Lower leg skin (tissue), 4 donors: ENCODE measurements at places on chromosomes 3 and 15. TPM values are rescaled to one million over a fixed set of nuclear protein-coding genes. Genes with fewer than 3 reads are reported as not detected.

Gene LRRN1
- 8.0 TPM for total RNA-seq

Gene CX3CR1
- total RNA-seq: 1.3 TPM

Gene GHRL
- not detected for total RNA-seq

DNA sequence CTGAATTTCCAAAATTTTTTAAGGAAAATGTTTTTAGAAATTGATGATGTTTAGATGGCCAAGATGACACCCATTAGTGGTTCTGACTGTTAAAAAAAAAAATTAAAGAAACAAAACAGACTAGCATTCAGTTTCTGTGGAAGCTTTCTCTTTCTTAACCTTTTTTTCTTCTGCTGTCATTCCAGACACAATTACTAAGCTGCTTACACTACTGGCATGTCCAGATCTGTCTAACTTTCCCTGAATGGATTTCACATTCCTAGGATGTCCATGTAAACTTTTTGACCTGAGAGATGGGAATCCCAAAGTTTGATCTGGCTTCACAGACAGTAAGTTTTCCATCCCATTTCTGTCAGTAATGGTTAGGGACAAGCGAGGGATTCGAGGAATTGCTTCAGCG, 10.3 kb upstream of the MTMR10 start:
- no peak for DNase-seq

DNA sequence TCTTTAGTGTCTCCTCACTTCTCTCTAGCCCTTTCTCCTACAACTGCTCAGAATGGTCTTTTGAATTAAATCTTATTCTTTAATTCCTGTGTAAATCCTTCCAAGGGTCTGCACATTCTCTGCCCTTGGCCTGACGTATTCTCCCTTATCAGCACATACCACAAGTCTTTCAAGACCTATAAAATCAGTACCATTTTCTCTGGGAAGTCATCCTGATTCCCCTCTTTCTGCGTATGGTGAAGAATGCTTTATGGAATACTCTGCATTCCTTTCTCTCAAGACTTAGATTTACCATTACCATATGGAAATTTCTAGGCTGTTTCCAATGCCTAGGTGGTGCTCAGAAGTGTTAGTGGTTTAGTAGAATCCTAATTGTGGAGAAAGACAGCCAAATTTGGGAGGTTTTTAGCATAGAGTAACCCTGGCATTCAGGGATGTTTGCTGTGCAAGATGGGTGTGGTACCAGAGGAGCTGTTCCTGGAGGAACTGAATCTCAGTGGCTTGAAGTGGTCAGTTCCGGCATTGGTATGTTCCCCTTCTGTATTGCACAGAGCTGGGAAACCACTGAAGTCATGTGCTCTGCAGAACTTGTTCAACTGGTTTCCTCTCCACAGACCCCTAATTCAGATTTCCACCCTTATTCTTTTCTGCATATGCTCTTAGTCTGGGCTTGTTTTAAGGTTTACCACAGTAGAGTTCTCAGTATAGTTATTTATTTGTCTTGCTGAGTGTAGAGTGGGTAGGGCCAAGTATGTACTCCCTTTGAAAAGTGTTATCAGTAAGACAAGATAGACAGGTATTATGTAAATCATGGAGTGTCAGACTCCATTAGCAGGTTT, 24.5 kb downstream of the IQGAP1 start:
- DNase-seq: peak; percentile 79

DNA sequence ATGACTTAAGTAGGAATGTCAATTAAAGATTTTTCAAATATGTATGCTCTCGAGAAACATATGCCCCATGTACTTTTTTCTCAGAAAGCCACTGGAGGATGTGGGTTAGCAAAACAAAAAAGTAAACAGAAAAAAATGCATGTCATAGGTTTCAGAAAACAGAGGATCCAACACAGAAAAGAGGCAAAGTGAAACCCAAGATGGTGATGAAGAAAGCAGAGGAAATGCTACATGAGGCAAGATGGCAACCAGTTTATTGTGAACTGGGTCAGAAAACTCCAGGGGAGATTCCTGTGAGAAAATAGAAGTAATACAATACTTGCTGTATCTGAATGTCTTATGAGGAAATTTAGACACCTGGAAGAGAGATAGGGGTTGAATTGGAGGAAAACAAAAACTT, 30.8 kb upstream of the EOMES start:
- DNase-seq: no peak

DNA sequence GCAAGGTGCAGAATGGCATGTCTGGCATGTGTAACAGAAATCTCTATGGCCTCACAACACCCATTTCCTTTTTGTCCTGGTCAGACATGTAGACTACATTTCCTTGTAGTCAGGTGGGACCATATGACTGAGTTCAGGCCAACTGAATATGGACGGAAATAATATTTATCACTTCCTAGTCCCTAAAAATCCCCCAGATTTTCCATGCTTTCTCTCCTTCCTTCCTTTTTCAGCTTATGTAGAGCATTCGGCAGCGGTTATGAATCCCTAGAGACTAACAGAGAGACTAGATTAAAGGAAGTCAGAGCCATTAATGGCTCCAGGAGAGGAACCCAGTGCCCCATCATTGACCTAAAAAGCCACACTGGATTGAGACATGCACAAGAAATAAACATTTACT, 35.8 kb downstream of the SLC9A9 start:
- DNase-seq: no peak

DNA sequence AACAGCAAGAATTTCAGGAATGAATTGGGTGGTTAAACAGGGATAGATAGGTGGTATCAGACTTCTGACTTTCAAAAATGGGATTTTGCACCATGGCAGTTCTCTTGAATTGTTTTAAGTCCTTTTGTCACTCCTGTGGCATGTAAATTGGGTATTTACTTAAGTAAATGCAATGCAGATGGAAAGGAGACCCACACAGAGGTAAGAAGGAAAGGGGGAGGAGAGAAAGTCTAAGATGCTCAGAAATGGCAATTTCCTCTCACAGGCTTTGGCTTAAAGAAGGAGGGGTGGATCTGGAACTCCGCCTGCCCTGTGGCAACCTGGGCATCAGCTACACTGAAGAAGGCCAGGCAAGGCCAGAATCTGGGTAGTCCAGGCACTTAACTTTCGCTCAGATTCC, 197.1 kb upstream of the UBE2E1 start:
- DNase-seq: no peak

DNA sequence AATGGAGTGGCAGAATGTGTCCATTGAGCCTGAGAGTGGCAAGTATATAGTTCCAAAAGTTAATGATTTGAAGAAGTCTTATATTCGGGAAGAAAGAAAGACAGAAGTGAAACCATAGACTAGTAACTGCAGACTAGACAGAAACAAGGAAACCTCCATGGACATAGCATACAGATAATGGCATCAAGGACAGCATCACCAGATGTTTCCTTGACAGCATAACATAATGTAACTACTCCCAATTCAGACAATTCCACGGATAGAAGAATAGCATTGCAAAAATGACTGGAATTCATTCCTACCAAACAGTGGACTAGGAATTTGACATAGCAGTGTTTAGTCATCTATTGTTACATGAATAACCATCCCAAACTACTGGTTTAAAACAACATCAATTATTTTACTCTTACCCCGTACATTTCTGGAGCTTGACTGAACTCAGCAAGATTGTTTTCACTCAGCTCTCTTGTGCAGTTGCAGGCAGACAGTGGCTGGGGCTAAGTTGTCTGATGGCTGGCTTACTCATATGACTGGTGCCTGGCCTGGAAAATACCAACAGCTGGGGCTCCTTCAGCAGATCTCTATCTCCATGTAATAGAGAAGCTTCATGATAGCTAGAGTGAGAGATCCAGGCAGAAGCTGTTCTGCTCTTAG, 109.7 kb upstream of the GADL1 start:
- no peak for DNase-seq

DNA sequence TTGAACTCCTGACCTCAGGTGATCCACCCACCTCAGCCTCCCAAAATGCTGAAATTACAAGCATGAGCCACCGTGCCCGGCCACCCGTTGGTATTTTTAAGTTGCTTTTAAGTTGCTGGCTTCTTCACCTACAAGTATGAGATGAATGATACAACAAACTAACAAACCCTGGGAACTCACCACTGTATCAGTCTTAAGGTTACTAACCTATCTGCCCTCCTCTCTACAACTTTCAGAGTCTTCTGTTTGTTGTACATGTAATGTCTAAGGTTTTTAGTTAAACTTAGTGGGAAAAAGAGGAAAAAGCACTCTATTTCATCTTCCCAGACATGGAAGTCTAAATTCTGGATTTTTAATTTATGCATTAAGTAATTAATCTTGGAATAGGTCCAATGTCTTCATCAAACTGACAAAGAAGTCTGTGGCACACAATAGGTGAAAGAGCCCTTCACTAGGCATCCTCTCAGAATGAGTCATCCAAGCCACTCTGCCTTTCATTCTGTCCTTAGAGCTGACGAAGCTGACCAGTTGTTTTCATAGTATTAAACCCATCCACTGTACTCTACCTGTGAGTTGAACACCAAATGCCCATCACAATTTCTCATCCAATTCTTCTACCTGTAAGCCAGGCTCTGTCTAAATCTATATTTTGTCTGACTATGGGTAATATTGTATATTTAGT, 936.1 kb downstream of the TUSC7 start:
- no peak for DNase-seq

DNA sequence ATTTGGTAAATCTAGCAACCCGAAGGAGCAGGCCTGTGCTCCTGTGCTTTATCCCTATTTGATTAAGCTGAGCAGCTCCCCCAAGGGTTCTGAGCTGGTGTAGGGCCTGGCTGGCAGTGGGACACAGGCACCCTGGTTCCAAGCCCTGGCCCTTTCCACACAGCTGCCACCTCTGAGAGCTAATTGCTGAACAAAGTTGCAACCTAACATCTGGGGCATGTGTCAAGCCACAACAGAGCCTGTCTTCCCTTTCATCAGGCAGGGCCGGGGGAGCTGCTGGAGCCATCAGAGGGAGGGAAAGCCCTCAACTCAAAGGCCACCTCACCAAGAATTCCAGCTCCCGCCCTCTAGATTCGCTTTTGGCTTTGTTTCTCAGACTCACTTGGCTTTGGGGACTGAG, 17.1 kb upstream of the MRPS22 start:
- DNase-seq: peak; percentile 21

GRCh38 chr15:53197426-53197839, 407.3 kb upstream of the ONECUT1 start:
- peak; percentile 87 for DNase-seq

GRCh38 chr3:143648708-143649107, 199.6 kb downstream of the SLC9A9 start:
- DNase-seq: no peak
